ENCODE measurements at places on chromosomes 4 and X.

DNA sequence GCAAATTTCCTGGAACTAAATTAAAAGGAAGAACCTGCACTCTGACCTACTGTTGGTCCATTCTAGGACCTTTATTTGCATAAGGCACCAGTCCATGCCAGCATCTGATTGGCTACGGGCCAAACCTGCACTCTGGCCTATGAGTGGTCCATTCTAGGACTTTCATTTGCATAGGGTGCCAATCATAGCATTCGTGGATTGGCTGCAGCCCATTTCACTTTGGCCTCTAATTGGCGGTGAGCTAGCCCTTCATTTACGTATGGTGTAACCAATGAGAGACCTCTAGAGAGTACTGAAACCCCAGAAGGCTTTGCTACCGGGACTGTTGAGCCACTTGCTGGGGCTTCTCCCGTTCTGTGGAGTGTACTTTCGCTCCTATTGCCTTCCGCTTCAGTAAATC lies 6.1 kb upstream of the RNF175 start:
- no peak for DNase-seq

GRCh38 chrX:78997870-78998558 lies 52.8 kb downstream of the P2RY10 start:
- no peak for DNase-seq

DNA sequence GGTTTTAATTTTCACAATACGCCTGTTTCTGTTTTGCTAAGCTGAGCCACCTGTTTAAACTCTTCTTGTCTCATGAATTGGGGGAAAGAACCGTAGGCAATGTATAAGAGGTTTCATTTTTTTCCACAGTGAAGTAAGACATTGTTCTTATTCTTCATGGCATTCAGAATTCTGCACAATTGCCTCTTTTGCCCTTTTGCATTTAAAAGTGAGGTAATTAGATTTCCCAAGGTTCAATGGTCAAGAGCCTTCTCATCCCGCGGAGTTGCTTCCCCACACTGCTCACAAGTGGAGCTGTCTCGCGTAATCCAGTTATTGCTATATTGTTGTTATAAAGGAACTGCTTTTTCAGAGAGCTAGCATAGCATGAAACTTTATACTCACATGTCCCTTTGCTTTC lies 90.9 kb upstream of the SPRY1 start:
- no peak for DNase-seq

- no peak for DNase-seq
Observed at GRCh38 chr4:151468715-151469696, 60.0 kb downstream of the FHIP1A start.

DNA sequence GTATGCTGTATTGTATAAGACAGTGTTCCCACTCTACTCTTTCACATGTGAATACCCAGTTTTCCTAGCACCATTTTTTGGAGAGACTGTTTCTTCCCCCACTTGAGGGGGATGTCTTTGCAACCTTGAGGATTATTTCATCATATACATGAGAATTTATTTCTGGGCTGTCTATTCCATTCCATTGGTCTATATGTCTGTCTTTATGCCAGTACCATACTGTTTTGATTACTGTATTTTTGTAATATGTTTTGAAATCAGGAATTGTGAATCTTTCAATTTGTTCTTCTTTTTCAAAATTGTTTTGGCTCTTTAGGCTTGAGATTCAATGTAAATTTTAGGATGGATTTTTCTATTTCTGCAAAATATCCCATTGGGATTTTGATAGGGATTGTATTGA lies 15.8 kb upstream of the LHFPL1 start:
- DNase-seq: no peak

GRCh38 chrX:82320569-82320968 lies 1118.7 kb downstream of the SH3BGRL start:
- DNase-seq: no peak

All from SJSA1 (cell line).